ENCODE measurements at places on chromosomes 5 and 9. TPM values are rescaled to one million over a fixed set of nuclear protein-coding genes. Genes with fewer than 3 reads are reported as not detected.
A peak's percentile ranks its signal among the peaks of the same experiment; 100 is the strongest.

Gene SHC3
- not detected for total RNA-seq

DNA sequence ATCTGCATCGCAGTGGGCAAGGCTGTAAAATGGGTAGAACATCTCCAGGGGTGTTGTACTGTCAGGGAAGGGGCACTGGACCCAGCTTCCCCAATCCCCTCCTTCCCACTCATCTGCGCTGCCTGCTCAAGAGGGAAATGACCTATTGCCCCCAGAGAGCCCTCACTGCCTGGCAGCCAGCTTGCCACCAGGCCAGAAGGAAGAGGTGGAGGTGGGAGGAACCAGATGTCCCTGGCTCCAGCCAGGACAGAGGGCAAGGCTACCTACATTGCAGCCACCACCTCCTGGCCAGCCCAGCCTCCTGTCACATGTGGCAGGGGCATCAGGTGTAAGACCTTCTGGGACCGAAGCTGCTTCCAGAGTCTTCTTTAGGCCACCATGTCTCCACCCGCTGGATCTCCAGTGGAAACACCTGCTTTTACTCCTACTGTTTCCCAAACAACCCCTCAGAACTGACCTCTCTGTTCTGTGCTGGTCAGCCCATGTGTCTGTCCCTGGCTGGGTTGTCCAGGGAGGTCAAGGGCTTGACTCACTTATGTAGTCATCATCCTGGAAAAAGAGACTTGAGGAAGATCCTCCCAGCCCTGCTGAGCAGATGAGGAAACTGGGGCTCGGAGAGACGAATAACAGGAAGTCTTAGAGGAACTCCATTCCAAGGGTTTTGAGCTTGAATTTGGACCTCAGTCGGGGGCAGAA lies 42.3 kb downstream of the JADE2 start:
- no peak for DNase-seq

Gene TAF1L
- total RNA-seq = 0.04 TPM

Gene PALM2AKAP2
- not detected for total RNA-seq

Gene TSSK1B
- total RNA-seq = not detected

GRCh38 chr5:94388773-94389514 lies 229.5 kb downstream of the KIAA0825 start:
- DNase-seq = no peak

- peak; percentile 9 for DNase-seq
These were observed 32.5 kb downstream of the PTGES start for GRCh38 chr9:129720181-129720864.

GRCh38 chr9:33263131-33264002 lies 1.1 kb downstream of the BAG1 start:
- DNase-seq = peak; percentile 18

- DNase-seq = no peak
These were observed 191.8 kb downstream of the CYLC2 start for GRCh38 chr9:103186959-103187358.

GRCh38 chr5:126143622-126144021 lies 279.6 kb upstream of the GRAMD2B start:
- no peak for DNase-seq

Gene TRPM6
- not detected for total RNA-seq

DNA sequence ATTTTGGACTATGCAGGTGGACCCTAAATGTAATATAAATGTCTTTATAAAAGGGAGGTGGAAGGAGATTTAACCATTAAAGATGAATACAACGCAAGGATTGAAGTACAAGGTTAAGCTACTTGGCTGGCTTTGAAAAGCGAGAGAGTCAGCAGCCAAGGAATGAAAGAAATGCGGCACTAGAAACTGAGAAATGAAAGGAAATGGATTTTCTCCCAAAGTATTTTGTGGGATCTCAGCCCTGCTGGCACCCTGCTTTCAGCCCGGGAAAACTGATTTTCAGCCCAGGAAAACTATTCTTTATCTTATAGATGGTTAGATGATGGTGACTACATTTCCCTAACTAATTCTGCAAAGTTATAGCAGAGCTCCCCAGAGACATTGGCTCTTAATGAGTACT lies 1349.6 kb upstream of the C9orf72 start:
- no peak for DNase-seq

DNA sequence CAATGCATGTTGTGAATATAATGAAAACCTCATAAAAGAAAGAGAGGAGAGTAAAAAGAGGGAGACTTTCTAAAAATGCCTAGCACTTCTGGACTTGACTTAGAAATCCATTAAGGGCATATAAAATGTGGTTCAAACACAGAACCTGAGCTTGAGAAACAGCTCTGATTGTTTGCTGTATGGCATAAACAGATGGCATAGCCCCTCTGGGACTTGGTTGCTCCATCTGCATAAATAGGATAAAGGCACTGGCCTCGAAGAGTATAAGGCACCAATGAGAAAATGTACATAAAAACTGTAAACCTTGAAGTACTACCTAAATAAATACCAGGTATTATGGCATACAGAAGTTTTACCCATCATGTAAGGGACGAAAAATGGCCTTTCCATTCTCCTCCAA lies 23.8 kb downstream of the MRPS27 start:
- DNase-seq = no peak

Gene SCAI
- total RNA-seq = 7.0 TPM

GRCh38 chr9:406886-407654 lies 192.4 kb downstream of the DOCK8 start:
- no peak for DNase-seq

GRCh38 chr5:132673939-132674630 lies at the start of gene IL4:
Gene IL4 (plus strand): TSS chr5:132673989. CDS start chr5:132674051, 62 bp downstream.
- DNase-seq = no peak

GRCh38 chr9:71719088-71719487 lies 49.2 kb downstream of the CEMIP2 start:
- no peak for DNase-seq

DNA sequence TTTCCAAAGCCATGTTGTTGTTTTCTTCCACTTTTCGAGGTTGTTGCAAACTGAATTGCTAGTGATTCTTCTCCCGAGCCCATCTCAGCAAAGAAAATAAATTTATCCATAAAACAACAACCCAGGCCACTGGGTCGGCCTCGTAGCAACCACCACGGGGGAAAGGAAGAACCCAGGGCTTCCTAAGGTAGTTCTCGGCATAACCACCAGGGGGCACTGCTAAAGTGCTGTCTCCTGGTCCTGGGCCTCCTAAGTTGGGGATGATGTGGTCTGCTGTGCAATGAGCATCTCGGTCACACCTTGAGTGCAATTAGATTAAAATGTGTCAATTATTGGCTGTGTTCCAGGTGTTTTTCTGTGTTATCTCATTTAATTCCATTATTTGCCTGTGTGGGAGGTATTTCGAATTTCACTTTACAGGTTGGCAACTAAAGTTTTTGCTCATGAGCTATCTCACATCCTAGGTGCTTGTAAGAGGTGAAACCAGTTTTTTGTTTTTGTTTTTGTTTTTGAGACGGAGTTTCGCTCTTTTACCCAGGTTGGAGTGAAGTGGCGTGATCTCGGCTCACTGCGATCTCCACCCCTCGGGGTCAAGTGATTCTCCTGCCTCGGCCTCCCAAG lies 102.8 kb upstream of the DAP start:
- peak; percentile 55 for DNase-seq

- DNase-seq = peak; percentile 57
These were observed 13.2 kb downstream of the GZMK start for GRCh38 chr5:55037046-55037771.

DNA sequence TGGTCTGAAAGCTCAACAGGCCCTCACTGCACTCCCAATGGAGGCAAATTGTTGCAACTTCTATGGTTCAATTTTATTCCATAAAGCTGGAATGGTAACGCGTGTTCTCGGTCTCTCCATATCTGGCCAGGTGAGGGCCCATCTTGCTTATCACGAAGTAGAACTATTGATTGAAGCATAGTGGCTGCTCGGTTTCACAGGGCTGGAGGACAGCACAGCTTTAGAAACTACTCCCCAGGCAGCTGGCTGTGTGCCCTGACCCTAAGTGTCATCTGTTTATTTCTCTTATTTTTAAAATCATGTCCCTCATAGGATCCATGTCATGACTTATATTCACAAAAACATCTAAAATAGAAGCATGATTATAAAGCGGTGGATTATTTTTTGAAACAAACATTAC lies 223.4 kb downstream of the NPR3 start:
- no peak for DNase-seq

GRCh38 chr9:133103183-133103986 lies 17.7 kb downstream of the RALGDS start:
- peak; percentile 36 for DNase-seq

GRCh38 chr5:157993986-157994691 lies 135.2 kb upstream of the CLINT1 start:
- DNase-seq = no peak

Gene SOHLH1
- total RNA-seq = not detected

- DNase-seq = no peak
These were observed 124.5 kb downstream of the BARX1 start for GRCh38 chr9:93830606-93831005.

GRCh38 chr9:68847765-68848164 lies 142.7 kb downstream of the PIP5K1B start:
- no peak for DNase-seq

Gene KIF4B
- not detected for total RNA-seq

Gene ST6GALNAC6
- total RNA-seq = 44.5 TPM
